NCI-H2029 treated with DMSO at 0.1 percent for 48 hours (cell line): ENCODE measurements at places on chromosomes 2 and 18.

- no peak for DNase-seq
Measured at GRCh38 chr2:86029873-86030272, 75.8 kb downstream of the POLR1A start.

DNA sequence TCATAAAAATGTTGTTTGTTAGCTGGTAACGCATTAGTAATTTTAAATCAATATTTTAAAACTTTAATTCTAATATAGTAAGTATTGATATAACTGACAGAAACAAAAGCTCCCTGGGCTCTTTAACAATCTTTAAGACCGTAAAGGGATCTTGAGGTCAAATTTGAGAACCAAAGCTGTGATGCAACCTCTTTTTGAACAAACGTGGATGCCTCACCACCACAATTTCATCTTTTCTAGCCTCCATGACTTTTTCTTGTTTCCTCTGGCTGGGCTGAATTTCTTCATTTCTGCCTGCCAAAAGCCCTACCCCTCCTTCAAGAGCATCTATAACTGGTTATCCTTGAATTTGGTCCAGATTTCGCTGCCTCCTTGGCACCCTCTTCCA, 563 bp upstream of the POLE4 start:
- DNase-seq, result no peak

DNA sequence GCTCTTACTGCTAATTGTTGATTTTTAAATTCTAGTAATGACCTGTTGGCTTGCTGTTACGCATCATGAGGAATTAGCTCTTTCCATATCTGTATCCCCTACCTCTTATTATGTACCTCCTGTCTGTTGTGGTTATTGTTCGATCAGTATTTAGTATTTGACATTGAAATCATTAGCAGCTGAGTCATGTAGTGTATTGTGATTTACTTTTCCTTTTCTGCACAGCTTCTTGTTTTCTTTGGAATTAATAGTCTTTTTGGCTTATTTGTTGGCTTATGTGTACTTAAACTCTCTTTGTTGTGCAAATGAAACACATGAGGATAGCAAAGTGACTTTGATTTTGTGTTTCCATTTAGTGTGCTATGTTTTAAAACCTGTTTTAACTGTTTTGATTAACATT, 4.3 kb downstream of the EPB41L5 start:
- no peak for DNase-seq

DNA sequence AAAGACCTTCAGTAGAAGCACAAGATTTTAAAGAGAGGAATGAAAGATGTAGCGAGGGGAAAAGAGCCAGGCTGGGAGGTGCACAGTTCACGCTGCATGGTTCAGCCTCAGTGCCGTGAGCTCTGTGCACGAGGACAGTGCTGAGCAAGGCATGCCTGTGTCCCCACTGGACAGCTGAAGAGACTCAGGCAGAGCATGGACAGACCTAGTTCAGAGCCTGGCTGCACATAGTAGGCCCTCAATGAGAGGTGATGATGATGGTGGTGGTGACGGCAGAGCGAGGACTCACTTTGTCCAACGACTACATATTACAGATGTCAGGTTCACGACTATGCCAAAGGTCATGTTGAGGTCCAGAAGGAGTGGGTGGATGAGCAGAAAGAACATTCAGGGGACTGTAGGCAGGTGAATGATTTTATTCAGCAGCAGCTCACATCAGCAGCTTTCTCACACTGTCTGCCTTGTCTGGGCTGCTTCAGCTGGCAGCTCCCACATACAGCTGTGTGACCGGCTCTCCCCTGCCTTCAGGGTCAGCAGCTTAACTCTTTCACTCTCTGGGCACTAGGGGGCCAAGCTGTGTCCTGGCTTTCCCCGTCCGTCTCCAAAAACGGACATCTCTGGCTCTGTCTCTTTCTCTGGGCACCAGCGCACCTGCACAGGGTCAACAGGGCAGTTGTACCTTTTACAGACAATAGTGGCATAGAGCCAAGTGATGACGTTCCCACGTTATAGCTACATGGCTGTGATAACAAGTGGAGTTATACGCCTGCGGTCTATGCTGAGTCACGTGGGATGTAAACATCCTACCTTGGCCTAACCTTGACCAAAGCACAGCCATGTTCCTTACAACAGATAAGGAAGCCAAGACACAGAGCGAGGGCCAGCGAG, 128.8 kb upstream of the MSH6 start:
- peak; percentile 6 for DNase-seq

DNA sequence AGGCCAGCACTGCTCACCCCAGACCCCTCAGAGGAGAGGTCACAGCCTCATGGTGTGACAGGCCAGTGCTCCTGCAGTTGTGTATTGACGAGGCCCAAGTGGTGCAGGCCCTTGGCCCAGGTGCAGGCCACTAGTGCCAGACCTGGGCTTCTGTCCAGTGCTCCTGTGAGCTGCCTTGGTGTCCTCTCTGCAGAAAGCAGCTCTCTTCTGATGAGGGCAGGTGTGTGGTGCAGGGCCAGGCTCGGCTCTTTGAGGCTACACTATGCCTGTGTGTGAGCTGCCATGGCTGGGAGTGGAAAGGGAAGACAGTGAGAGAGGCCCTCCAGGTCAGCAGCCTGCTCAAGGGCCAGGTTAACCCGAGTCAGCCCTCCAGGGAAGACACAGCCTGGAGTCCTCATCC, 17.1 kb downstream of the EHD3 start:
- DNase-seq, result no peak

- DNase-seq, result no peak
Measured at GRCh38 chr18:68086481-68086880, 570.0 kb upstream of the DSEL start.

DNA sequence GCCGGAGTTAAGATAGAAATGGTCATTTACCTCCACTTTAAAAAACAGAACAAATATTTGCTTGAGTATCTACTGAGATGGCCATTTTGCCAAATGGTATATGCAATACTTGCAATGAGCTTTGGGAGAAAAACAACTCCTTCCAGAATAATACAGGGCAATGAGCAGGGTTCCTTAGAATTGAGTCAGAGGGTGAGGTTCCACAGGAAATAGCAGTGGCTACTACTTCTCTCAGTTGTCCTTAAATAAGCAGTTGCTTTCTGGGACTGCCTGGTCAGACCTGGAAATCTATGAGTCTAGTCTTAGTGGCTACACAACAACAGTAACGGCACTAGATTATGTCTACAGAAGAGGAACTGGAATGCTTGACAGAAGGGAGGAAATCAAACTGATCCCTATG, 80.9 kb upstream of the CCDC85A start:
- no peak for DNase-seq

DNA sequence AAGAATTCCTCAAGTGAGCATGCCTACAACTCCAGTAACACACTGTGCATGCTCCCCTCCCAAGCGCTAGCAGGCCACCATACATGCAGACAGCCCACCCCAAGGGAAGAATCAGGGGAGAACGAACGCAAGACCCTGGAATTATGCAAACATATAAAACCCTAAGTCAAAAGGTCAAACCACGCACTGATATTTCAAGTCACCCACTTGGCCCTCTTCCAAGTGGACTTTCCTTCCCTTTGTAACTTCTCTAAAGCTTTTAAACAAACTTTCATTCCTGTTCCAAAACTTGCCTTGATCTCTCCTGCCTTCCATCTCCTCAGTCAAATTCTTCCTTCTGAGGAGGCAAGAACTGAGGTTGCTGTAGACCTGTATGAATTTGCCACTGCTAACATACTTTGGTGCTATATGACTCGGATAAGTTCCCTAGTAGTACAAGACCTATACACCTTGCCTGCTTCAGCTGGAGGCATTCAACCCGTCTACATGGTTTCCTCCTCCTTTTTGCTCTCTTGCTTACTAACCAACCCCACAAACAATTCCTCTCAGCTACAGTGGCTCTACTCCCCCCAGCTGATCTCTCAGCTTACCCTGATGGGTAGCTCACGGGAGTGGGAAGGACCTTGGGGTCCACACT, 11.1 kb upstream of the RPIA start:
- DNase-seq, result no peak

GRCh38 chr2:126884861-126885750, 13.6 kb upstream of the TEX51 start:
- DNase-seq, result no peak

- no peak for DNase-seq
Measured at GRCh38 chr18:75115514-75115913, 93.4 kb downstream of the PTGR3 start.

DNA sequence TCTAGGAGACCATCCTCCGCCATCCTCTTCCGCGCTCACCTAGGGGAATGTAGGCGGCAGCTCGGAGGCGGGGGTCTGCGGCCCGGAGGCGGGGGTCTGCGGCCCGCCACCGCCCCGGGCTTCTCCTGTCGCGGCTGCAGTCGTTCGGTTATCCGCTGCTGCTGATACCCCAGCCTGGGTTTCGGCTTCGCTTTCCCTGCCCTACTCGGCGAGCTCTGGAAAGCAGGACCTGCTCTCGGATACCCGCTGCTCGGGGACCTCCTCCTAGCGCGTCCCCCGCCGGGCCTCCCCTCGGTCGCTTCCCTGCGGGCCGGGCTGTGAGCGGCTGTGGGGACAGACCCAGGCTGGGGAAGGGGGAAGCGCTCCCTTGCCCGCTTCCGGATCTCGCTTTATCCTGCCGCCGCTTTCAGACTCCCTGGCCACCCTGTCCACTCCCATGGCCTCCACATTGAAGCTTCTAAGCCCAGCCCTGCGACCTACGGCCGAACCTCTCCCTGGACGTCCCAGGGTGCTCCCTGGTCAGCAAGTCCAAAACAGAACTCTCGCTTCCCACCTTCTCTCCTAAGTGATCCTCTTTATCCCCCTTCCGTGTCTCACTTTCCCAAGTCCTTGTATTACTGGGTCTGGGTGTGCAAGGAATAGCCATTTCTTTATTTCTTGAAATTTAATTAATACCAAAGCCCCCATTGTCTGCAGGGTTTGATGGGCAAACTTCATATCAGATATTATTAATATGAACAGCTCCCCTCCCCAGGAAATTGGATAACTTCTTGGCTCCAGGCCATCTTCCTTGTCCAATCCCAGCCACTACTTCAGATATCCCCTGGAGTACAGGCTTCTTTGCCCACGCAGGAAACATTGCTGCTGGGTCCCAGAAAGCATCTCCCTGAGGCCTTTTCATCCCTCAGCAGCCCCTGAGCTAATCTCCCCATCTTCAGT, 769 bp downstream of the FKBP1B start:
- no peak for DNase-seq

DNA sequence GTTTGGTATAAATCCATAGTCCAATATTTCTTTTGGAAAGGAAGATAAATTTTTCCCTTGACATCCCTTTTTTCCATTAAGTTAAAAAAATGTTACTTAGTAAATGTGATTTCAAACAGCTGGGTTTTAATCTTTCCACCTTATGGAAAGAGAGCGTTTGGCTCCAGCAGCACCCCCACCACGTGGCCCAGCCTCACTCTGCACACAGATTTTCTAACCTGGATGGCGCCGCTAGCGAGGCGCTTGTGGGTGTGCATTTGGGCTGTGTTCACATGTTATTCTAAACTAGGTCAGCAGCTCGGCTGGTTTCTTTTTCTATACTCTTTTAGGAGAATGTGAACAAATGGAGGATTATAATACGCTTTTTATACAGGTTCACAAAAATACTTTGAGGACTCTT, 218.0 kb downstream of the LDLRAD4 start:
- no peak for DNase-seq
